Lower leg skin (tissue), 4 donors: ENCODE measurements at places on chromosomes 5 and 9. TPM values are rescaled to one million over a fixed set of nuclear protein-coding genes. Genes with fewer than 3 reads are reported as not detected.

CCDC69 gene
- total RNA-seq: 23.4 TPM

STK32A gene
- 2.0 TPM for total RNA-seq

BARHL1 gene
- total RNA-seq: not detected

UIMC1 gene
- total RNA-seq: 18.2 TPM

LRRC70 gene
- total RNA-seq: 2.9 TPM

TIGD6 gene
- 3.8 TPM for total RNA-seq

HCN1 gene
- total RNA-seq: not detected

DNA sequence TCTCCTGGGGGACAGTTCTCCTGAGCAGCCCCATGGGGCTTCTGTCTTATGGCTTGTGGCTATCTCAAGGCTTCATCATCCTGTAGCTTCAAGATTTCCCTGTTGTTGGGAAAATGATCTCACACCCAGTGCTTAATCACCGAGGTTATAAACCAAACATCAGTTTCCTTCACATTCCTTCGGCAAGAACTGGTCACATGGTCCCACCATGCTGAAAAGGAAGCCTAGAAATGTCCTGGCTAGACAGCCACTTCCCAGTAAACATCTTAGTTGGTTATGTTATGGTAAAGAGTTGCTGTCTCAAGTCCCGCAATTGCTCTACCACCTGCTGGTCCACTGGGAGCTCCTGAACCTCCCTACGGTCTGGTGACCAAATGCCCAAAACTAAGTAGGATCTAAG, 66.0 kb downstream of the RAB3C start:
- no peak for DNase-seq

- DNase-seq: no peak
Observed at GRCh38 chr5:159928122-159928909, 12.0 kb downstream of the ADRA1B start.

DNA sequence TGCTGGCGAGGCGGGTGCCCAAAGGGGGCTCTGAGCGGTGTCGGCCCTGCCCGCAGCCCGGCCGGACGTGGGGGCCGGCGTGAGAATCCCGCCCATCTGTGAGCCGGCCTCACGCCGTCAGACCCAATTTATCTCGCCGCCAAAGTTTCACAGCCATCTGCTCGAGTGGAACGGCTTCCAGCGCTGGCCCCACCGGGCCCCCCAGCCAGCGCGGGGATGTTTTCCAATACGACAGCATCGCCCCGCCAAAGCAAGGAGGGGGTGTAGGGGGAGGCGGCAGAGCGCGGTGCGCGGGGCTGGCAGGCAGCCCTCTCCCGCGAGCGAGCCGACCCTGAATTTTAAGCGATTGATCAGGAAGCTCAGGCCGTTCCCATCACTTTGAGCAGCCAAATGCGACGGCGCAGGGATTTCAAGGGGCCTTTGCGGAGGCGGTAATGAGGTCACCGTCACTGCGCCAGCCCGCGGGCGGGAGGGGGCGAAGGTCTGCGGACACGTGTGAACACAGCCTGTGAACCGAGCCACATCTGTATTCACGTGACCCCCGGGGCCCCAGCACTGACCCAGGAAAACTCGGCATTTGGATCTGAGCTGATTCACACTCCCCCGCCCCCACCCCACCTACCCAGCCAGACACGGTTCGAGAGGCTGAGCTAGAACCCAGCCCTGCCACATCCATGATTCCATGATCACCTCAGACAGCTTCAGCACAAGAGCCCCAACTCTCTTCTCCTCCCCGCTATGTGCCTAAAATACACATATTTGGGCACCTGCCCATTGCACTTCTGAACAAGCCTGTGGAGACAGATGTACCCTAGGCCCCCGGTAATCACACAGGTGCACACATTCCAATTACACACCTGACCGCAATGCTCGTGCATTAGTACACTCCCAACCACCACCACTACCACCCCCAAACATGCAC, 47.8 kb upstream of the PSD2 start:
- DNase-seq: no peak

DNA sequence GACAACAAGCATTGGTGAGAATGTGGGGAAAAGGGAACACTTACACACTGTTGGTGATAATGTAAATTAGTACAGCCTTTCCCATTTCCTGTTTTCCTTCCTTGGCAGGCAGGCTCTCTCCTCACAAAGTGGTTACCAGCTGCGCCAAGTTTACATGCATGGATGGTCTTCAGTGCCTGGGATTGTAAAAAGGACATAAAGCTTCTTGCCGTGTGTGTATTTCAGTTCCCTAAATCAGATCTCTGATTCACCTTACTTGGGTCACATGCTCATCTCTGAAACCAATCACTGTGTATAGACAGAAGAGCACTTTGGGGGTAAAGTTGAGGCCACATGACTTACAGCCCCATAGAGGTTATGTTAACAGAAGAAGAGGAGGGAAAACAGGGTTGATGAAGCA, 92.8 kb downstream of the CAVIN4 start:
- no peak for DNase-seq

DNA sequence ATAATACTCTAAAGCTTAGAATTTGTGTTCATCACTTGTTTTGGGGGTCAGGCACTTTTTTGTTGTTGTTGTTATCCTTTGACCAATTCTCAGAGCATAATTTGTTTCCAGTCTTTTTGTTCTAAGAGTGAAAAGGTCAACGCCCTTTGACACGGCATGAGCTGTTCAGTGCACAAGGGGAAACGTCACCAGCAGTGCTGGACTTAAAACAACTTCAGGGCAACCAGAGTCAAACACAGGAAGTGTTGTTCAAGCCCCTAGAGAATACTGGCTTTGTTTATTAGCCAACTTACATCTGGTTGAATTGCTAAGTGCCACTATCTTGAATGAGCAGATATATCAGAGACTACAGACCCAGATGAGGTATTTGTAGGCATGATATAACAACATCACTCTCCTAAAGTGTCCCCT, 368.9 kb downstream of the TMEM161B start:
- DNase-seq: no peak

DNA sequence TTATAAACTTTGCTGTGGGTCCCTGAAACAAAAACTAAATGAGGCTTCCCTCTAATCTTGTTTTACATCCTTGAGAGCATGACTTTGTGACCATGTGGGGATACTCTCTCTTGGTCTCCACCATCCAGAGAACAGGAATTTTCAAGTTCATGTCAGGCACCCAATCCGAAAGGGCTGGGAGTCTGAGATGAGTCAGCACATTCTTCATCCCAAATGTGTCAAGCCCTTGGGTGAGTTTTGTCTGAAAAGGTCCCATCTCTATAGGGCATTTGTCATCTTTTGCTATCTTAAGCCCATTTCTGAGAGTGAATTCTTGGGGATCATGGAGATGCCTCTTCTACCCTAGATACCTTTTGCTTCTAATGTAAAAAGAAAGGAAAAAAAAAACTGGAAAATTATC, 26.9 kb upstream of the RAPGEF6 start:
- DNase-seq: no peak

- no peak for DNase-seq
Observed at GRCh38 chr9:77677957-77678535, 29.9 kb upstream of the GNA14 start.

GRCh38 chr5:66793049-66793448, 196.9 kb downstream of the MAST4 start:
- no peak for DNase-seq

DNA sequence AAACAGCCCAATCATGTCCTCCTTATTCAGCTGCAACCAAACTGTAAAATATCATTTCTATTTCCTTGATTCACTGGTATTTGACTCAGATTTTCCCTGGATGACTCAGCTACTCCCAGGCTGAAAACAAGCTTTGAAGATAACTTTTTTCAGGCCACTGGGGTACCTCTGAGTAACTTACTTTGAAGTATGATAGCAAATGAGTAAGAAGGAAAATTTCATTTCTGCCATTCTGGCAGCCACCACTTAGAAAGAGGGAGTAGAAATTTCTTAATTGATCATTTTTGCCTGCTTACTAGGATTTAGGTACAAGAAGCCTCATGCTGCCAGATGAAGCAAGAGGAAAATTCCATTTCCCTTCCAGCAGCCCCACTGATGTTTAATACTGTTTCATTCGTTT, 247.4 kb downstream of the PRELID2 start:
- DNase-seq: no peak

DNA sequence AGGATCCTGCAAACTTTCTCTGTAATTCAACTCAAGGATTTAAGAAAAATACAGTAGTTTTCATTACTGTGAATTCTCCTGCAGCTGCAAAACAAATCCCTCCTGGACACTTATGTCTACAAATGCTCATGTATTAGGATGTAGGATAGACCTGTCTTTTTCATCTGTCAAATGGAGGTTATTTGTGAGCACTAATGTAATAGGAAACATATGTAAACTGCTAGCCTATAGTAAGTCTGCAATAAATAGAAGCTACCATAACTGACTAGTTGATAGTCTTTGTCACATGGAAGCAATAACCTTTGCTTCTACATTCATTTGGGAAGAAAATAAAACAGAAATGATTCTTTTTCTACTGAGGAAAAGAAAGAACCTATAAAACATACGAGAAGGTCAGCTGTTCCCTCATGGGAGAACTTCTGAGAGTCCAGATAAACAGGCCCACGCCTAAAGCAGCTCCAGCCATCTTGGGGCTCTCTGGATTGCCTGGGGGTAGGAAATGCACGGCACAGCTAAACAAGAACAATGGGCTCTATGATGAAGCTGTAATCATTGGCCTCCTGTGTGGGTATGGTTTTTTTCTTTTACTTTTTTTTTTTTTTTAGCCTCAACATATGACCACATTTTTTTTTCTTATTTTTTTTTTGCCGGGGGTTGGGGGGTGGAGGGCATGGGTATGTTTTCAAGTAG, 6.2 kb downstream of the KCNV2 start:
- no peak for DNase-seq
